H1 (cell line): ENCODE measurements at places on chromosomes 11 and 22. TPM values are rescaled to one million over a fixed set of nuclear protein-coding genes. Genes with fewer than 3 reads are reported as not detected.
A peak's percentile ranks its signal among the peaks of the same experiment; 100 is the strongest.

TRIM51 gene
- total RNA-seq: not detected in 2 replicates

MIEF1 gene
- total RNA-seq: 31.4 and 32.7 TPM in 2 replicates

NECTIN1 gene
- 97.6 and 97.7 TPM in 2 replicates for total RNA-seq

DNA sequence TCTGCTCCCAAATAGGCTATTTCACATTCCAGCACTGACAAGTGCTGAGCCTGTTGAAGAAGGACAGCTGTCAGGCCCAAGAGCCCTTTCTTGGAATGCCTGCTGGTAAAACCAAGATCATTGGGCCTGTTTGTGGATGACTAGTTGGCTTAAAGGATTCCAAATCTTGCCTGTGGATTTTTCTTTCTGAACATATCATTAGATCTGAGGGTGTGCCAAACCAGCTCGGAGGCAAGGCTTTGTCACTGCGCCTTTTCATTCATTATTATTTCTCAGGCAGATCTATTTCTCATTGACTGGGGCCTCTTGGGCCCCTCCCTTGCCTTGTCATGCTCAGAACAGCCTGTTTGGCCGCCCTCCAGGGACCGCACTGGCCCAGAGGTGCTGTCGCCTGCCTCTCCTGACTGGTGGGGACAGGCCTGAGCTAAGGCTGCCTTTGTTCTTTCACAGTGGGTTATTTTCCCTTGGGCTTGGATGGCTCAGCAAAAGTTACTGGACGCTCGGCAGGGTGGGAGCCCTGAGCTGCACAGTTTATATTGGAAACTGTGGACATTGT, 222.7 kb upstream of the SESN3 start:
- peaks cover 3% of the 10 kb centered on the region; the same call in 1 of the 2 replicates for H3K4me1 ChIP-seq
- H3K4me3 ChIP-seq: no peak overlapping the region
- H3K27ac ChIP-seq: no peak overlapping the region
- no peaks in the 10 kb centered on the region for H3K36me3 ChIP-seq

BATF2 gene
- 1.4 and 2.0 TPM in 2 replicates for total RNA-seq

DGCR6 gene
- total RNA-seq: 0.82 and 0.96 TPM in 2 replicates

GRCh38 chr11:30422447-30423278, 99.8 kb downstream of the ARL14EP start:
- peaks cover 18% of the 10 kb centered on the region for H3K4me1 ChIP-seq
- no peaks in the 10 kb centered on the region for H3K36me3 ChIP-seq
- no peaks in the 10 kb centered on the region for H3K27me3 ChIP-seq
- DNase-seq: peak; percentile 36

GRCh38 chr11:44575288-44575672, 9.8 kb downstream of the CD82 start:
- no peak overlapping the region for H3K27ac ChIP-seq
- no peak overlapping the region for H3K4me3 ChIP-seq
- H3K4me1 ChIP-seq: no peaks in the 10 kb centered on the region
- DNase-seq: no peak
- no peaks in the 10 kb centered on the region for H3K27me3 ChIP-seq

DNA sequence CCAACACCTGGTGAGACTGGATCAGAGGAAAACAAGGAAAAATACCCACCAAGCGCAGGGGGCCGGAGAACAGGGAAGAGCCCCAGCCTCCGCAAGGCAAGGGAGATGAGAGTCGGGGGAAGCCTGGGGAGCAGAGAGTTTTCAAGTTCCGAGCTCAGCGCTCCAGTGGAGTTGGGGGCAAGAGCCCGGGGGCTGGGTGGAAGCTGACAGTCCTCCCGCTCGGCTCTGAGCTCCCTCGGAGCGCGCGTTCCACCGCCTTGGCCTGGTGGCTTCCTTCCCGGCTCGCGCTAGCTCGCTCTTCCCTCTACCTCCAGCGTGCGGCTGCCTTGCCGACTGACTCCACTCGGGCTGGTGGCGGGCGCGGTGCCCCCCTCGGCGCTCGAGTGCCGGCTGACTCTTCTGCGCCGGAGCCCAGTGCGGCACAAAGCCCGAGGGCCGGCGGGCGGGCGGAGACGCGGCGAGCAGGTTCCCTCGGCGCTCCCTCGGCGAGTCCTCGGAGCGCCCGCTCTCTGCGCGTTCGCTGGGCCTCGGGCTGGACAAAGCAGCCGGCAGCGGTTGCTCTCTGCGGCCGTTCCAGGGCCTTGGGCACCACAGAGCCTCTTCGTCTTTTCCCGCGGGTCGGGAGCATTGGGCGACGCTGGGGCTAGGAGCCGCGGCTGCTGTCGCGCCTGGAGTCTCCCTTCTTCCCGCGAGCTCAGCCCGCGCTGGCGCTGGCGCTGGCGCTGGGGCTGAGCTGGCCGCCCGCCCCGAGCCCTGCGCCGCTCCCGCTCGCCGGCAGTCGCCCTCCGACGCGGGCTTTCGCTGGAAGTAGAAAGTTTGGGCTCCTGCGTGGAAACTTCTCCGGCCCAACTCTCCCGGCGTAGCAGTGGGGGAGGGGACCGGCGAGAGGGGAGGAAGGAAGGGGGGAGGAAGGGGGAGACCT, 1.0 kb downstream of the PAX6 start:
- no peak for DNase-seq
- H3K4me3 ChIP-seq: peak overlapping the region; percentile 47
- H3K4me1 ChIP-seq: peaks cover 22% of the 10 kb centered on the region
- no peaks in the 10 kb centered on the region for H3K36me3 ChIP-seq
- H3K27me3 ChIP-seq: peaks cover 99% of the 10 kb centered on the region

DNA sequence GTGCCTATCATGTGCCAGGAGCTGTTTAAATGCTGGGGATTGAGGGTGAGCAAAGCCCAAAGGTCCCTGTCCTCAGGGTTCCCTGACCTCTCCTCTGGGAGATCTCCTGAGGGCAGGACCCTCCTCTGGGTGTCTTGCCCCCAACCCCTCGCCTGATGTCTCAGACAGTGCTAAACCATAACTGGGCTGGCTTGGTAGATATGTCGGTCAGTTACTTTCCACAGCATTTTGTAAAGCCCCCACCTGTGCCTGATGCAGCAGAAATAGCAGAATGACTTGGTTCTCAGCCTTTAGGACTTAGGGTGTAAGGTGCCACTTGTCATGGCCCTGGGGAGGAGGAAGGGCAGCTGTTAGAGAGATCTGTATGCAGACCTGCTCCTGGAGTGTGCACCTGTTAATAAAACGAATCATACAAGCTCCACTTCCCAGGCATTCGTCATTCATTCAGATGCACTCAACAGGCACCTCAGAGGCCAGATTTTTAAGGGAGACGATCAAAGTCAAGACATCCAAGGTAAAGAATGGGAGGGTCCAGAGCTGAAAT, 88.1 kb downstream of the TP53I11 start:
- peaks cover 52% of the 10 kb centered on the region for H3K4me1 ChIP-seq
- no peak for DNase-seq
- H3K36me3 ChIP-seq: no peaks in the 10 kb centered on the region
- no peak overlapping the region; the same call in 1 of the 2 replicates for H3K4me3 ChIP-seq
- no peaks in the 10 kb centered on the region for H3K27me3 ChIP-seq
- H3K27ac ChIP-seq: peak overlapping the region; percentile 63
